Stimulated activated naive CD4-positive, alpha-beta T cell treated with Interleukin-2 at 50 U/mL for 16 hours (primary cell): ENCODE measurements at places on chromosomes 3 and 15.

DNA sequence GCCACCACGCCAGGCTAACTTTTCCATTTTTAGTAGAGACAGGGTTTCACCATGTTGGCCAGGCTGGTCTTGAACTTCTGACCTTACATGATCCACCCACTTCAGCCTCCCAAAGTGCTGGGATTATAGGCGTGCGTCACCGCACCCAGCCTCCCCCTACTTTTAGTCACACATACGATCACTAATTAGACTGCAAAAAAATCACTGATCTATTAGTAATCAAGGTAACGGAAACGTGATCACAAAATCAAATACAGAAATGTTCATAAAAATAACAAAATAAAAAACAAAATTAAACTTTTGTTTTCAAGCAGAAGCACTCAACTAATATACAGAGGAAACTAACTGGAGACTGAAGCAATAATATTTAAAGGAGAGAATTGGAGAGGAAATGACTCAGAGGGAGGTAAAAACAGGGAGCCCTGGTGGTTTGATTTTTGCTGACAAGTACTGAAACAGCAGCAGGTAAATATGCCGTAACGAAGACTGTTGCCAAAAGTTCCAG, 4.6 kb downstream of the WDR53 start:
- no peak for DNase-seq

- DNase-seq, result no peak
Observed at GRCh38 chr3:115623044-115623868, at the start of gene GAP43. Gene GAP43, plus strand, starts transcription at chr3:115623510. Its CDS starts 180 bp downstream, at chr3:115623690.

DNA sequence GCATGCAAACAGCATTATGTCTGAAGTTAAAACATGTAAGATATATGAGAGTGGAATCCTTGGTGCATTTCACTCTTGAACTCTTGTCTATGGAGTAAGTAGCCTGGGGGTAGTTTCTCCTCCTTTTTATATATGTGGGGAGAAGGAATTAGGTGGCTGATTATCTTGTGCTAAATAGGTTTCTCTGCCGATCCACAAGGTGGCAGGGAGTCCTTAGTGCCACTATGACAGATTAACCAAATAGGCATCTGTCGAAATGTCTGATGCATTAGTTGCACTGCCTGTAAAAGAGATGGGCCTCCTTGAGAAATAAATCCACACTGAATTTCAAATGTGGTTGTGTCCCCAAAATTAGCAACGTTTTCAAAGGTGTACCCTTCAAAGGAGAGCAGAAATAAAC, 170.1 kb downstream of the CNTN4 start:
- DNase-seq, result no peak

GRCh38 chr3:122689587-122689986, 8.9 kb downstream of the PARP14 start:
- DNase-seq, result no peak

GRCh38 chr3:48694610-48695392, 9.1 kb upstream of the NCKIPSD start:
- DNase-seq, result no peak

GRCh38 chr15:66603301-66604179, 37.7 kb upstream of the LCTL start:
- no peak for DNase-seq

GRCh38 chr3:10666621-10667020, 149.4 kb upstream of the SLC6A11 start:
- DNase-seq, result no peak

DNA sequence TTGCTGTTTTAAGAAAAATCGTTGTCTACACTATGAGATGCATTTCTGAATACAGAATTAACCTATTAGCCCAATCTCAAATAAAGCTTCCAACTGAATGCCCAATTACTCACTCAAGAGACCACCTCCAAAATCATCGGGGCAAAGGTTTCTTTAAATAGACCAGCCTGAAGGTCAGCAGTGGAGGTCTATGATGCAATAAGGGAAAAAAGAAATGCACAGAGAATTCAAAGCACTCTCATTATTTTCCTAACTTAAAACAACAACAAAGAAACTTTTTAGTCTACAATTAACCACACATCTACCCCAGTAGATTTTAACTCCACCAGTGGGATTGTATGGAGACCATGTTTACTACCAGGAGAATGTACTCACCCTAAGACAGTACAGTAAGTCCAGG, 657.7 kb upstream of the CCDC54 start:
- DNase-seq, result no peak

GRCh38 chr3:127730666-127731295, 58.0 kb downstream of the ABTB1 start:
- DNase-seq, result no peak

DNA sequence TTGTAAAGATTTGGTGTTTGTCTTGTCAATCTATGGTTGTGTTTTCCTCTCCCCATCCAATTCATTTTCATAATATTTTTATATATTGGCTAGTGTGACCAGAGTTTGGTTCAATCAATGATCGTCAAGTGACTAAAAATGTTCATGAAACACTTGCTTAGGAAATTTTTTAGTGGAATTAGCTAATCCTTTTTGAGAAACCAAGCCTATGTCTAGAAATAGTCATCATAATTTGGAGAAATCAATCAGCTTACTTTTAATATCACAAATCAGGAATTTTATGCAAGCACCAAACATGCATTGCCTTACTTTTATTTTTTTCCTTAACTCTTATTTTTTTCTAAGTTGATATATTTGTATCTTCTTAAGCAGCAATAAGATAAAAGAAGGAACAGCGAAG, 403.1 kb upstream of the TBL1XR1 start:
- no peak for DNase-seq

DNA sequence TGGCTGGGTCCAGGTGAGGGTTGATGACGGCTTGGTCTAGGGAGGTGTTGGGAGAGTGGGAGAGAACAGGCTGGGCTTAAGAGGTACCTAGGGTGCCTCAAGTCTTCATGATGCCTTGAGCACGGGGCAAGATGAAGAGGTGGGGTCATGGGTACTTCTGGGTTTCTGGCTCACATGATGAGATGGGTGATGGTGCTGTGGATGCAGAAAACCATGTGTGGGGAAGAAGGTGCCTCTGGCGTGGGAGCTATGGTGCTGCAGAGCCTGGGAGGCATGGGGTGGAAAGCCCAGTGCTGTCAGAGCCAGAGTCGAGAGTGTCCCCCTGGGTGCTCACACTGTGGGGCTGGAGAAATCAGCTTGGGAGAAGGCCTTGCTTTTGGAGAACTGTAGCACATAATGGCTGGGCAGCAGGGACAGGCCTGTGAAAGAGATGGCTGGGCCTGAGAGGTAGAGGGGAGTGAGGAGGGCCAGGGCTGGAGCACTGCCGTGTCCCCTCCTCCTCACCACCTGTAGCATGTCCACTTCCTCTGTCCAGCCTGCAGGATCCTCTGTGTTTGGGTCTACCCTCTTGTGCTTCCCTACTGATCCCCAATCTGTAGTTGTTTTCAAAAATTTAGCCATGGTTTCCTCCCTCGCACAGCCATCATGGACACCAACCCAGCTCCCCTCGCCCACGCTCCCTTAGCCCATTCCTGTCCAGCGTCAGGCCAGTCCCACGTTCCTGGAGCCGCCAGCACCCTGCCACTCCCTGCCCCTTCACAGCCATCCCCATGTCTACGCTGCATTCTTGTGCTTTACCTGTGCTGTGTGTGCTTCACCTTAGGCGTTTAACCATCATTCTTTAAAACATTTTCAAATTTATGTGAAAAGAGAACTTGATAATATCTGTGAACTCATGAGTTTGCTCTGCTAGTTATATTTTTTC, 132.0 kb downstream of the EEFSEC start:
- no peak for DNase-seq

DNA sequence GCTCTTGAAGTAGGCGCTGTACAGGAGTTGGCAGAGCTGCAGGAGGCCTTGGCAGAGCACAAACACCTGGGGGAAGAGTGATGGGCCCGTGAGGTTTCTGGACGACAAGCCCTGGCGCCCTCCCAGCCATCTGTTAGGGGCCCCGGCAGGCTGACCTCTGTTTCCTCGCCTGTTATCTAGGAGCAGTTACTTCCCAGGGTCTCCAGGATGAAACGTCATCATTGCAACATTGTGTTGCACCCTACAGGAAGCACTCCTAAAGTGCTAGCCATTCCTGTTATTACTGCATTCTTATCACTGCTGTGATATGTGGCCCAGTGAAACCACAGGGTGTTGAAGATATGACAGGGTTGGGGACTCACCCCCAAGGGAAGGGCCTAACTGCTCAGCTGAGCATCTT, 50.2 kb downstream of the SLCO2A1 start:
- no peak for DNase-seq

DNA sequence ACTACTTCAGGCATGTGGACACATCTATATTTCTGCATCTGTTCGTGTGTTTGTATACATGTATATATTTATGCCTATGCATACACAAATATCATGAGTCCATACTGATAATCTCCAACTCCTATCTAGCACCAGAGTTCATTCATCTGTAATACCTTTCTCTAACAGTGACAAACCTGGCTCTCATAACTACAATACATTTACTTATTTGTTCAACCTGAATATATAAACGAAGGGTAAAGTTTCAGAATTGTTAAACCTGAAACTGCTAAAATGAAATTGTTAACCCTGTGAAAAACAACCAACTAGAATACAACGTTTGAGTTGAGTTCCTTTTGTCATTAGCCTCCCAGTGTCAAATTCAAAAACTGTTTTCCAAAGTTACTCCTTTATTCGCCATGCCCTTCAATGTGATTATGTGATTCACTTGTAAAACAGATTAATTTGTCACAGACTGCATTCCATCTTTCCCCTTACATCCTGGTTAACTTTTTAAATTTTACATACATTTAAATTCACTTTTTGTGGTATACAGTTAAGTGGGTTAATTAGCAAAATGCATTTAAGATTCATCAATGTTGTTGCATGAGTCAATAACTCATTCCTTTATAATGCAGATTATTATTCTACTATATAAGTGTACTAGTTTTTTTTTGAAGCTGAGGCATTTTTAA, 58.5 kb downstream of the PIK3R4 start:
- no peak for DNase-seq

DNA sequence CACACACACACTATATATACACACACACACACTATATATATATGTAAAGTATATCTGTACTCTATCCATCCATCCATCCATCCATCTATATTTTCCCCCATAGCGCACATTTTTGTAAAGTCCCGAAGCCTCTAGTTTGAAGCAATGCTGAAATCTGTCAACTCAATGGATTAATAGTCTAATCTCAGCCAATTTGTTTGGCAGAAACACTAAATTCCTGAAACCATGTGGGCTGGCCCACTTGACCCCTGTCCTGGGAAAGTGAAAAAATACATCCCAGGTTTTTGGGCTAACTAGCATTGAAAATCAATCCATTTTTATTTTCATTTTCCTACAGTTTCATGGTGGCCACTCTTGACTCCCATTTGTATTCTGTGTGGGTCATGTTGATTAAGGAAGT, 166.7 kb downstream of the SLCO3A1 start:
- no peak for DNase-seq

- peak; percentile 48 for DNase-seq
Observed at GRCh38 chr3:13866041-13866965, 13.6 kb downstream of the WNT7A start.

DNA sequence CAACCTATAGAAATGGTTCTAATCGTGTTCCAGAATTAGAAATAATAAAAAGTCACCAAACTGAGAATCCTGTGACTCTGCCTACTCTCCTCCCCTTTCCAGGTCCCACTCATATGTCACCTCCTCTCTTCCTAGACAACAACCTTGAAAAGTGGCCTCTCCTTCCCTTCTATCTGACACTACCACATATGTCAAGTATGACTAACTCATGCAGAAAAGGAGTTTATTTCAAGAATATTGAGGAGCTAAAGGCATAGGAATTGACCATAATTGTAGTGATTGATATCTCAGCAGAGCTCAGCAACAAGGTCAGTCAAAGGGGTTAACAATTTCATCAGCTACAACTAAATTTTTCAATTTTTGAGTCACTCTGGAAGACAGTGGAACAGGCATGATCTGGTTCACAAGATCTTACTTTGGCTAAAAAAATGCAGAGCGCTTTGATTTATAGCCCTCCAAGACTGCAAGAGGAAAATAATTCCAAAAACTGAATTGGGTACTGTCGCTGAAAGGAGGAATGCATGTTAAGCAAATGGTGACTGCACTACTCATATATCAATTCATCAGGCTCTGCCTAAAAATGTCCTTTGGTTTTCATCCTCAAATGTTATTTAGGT, 160.6 kb upstream of the ARHGEF26 start:
- no peak for DNase-seq

DNA sequence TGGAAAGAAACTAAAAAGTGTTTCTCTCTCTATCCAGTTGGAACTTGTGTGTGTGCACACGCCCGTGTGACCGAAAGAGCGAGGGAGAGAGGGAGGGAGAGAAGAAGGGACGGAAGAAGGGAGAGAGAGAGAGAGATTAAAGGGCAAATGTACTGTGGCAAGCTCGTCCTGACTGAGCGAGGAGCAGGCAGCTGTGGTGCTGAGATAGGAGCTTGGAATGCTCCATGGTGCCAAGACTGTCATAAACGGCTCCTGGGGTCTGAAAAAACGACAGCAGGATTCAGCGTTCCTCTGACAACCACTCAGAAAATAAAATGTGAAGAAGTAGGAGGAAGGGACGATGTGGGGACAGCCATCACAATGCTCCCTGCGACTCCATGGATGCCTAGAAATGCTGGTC, 276.0 kb downstream of the SV2B start:
- no peak for DNase-seq

DNA sequence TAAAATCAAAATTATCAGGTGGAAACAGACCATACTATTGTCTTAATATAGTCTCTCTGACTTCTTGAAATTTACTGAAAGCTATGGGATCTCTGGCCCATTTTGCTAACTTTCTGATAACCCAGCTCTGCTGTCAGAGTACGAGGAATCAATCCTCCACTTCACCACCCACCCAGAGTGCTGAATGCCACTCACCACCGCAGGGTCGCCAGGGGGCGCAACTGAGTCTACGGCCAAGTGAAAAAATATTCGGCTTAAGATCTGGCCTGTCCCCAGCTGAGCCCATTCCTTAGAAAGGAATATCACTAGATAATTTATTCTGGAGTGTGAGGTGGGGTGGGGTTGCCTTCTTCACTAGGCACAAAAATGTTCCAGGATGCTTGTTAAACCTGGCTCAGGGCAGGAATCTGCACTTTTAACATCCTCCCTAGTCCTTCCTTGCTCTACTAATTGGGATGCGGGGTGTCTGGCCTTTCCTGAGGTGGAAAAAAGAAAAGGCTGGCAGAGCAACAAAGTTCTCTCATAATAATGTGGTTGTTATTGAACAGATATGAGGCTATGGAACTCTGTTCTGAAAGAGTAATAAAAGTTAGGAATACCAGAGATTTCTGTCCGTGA, 520.6 kb downstream of the MFSD1 start:
- DNase-seq, result no peak

GRCh38 chr3:73663495-73663894, 38.8 kb upstream of the PDZRN3 start:
- no peak for DNase-seq

- DNase-seq, result peak; percentile 51
Observed at GRCh38 chr3:128969993-128970739, 23.7 kb downstream of the CFAP92 start.

DNA sequence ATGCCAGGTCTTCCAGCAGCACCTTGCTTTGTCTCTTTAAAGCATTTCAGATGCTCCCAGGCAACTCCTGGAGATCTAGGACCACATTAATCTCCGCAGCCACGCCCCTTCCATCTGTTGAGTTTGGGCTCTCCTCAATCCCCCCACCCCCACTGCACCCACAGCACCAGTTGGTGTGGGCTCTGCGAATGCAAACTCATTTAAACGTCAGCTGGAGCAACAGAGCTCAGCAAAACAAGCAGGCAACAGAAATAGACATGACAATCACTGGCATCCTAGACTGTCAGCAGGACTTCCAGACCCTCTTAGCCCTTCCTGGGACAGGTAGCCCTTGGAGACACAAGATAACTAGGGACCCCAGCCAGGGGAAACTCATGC, 106.9 kb downstream of the LSM3 start:
- no peak for DNase-seq
